ENCODE measurements at places on chromosomes 5 and 9.

DNA sequence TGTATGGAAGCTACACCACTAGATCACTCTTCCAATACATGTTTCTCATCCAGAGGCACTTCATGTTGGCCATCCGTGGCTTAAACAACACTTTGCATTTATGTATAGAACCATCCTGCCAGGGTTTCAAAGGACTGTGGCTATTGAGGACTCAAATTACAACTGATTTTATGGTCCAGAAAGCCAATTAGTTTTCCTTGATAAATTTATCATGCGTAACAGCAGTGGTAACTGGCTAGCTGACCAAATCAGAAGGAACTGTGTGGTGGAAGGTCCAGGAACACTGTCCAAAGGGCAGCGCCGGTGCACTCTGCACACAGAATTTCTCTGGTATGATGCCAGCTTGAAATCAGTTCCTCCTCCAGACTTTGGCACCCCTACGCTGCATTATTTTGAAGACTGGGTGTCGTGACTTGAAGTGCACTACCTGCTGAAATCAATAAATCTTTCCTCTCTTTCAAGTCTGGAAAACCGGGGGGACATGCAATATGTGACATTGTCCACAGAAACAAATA is 69.3 kb upstream of the TMEM252 start:
- H3K4me3 ChIP-seq: no peak overlapping the region
- no peaks in the 10 kb centered on the region for H3K4me1 ChIP-seq
- no peaks in the 10 kb centered on the region for H3K36me3 ChIP-seq
- H3K27me3 ChIP-seq: peaks cover 10% of the 10 kb centered on the region
- no peak for DNase-seq
- no peak overlapping the region for H3K27ac ChIP-seq

DNA sequence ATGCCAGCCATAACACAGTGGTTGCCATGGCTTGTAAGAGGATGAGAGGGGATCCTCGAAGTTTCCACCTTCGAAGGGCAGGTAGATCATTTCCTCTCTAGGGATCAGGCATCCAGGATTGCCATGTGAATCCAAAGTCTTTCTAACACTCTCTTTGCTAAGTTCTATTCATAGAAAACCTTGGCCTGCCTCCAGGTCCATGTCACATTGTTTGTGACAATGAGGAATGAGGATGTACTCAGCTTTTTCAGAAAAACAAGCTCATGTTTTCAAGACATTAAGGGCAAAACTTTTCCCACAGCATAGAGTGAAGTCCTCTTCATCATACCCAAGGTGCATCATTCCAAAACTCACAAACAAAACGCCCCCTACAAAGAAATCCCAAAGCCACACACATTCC is 19.6 kb downstream of the ESM1 start:
- no peak overlapping the region for H3K4me3 ChIP-seq
- no peaks in the 10 kb centered on the region for H3K27me3 ChIP-seq
- no peaks in the 10 kb centered on the region for H3K4me1 ChIP-seq
- H3K36me3 ChIP-seq: no peaks in the 10 kb centered on the region
- H3K27ac ChIP-seq: no peak overlapping the region

- no peak for DNase-seq
- H3K4me3 ChIP-seq: no peak overlapping the region
- no peaks in the 10 kb centered on the region for H3K4me1 ChIP-seq
Observed at GRCh38 chr9:114763220-114763619, 42.6 kb downstream of the TNFSF15 start.

GRCh38 chr5:1663186-1663585 is 136.5 kb downstream of the MRPL36 start:
- H3K27ac ChIP-seq: no peak overlapping the region
- H3K27me3 ChIP-seq: peaks cover 33% of the 10 kb centered on the region
- H3K36me3 ChIP-seq: no peaks in the 10 kb centered on the region
- DNase-seq: no peak

GRCh38 chr5:96565582-96566265 is 96.5 kb upstream of the CAST start:
- H3K27ac ChIP-seq: no peak overlapping the region
- no peaks in the 10 kb centered on the region for H3K4me1 ChIP-seq
- H3K27me3 ChIP-seq: no peaks in the 10 kb centered on the region
- no peak overlapping the region for H3K4me3 ChIP-seq

DNA sequence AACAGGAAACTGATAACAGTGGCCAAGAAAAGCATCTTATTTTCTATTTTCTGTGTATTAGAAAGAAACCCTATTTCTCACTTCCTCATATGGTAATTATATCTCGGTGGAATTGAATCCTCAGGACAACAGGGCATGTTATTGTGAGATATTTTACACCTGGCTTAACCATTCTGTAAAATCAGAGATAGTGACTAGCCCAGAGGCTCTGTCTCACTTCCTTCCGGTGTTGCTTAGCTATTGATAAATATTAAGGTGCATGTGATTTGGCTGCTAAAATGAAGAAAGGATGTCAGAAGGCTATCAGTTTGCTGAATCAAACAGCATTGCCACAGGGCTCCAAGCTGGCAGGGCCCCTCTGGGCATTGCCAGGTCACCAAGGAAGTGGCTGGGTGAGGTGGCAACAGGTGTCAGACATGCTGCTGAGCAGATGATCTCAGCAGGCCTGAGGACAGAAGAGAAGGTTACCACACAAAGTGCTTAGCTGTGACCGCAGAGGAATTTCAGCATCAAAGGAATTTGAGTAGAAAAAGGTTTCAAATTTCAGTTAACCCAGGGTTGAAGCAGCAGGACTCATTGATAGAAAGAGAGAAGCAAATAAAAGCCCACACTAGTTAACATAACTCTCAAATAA is 330.7 kb downstream of the PDE4D start:
- no peaks in the 10 kb centered on the region for H3K27me3 ChIP-seq
- peaks cover 22% of the 10 kb centered on the region for H3K4me1 ChIP-seq
- DNase-seq: peak; percentile 91
- peak overlapping the region; percentile 40 for H3K27ac ChIP-seq
- H3K36me3 ChIP-seq: no peaks in the 10 kb centered on the region
- H3K4me3 ChIP-seq: no peak overlapping the region

- no peaks in the 10 kb centered on the region for H3K4me1 ChIP-seq
- H3K36me3 ChIP-seq: no peaks in the 10 kb centered on the region
- H3K27me3 ChIP-seq: no peaks in the 10 kb centered on the region
- H3K27ac ChIP-seq: no peak overlapping the region
- DNase-seq: no peak
Observed at GRCh38 chr5:173317091-173317730, 11.0 kb downstream of the STC2 start.

DNA sequence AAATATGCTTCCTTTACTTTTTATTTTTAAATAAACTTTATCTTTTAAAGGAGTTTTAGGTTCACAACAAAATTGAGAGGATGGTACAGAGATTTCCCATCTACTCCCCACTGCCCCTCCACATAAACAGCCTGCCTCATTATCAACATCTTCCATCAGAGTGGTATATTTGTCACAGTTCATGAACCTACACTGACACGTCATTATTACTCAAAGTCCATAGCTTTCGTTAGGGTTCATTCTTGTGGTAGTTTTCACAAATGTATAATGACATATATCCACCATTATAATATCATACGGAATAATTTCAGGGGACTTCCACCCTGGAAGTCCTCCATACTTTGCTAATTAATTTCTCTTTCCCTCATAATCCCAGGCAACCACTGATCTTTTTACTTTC is 204.9 kb downstream of the SMARCA2 start:
- H3K36me3 ChIP-seq: peaks cover 13% of the 10 kb centered on the region
- no peak overlapping the region for H3K4me3 ChIP-seq
- no peak for DNase-seq
- no peaks in the 10 kb centered on the region for H3K4me1 ChIP-seq

- peak overlapping the region; percentile 82 for H3K4me3 ChIP-seq
- peaks cover 4% of the 10 kb centered on the region for H3K27me3 ChIP-seq
- DNase-seq: peak; percentile 73
- no peaks in the 10 kb centered on the region for H3K36me3 ChIP-seq
Observed at GRCh38 chr9:135960411-135961276, 529 bp downstream of the UBAC1 start.

GRCh38 chr9:107710546-107710945 is 221.0 kb upstream of the KLF4 start:
- H3K27me3 ChIP-seq: peaks cover 24% of the 10 kb centered on the region
- H3K36me3 ChIP-seq: no peaks in the 10 kb centered on the region
- no peak overlapping the region for H3K27ac ChIP-seq
- H3K4me3 ChIP-seq: no peak overlapping the region
- peaks cover 3% of the 10 kb centered on the region for H3K4me1 ChIP-seq

DNA sequence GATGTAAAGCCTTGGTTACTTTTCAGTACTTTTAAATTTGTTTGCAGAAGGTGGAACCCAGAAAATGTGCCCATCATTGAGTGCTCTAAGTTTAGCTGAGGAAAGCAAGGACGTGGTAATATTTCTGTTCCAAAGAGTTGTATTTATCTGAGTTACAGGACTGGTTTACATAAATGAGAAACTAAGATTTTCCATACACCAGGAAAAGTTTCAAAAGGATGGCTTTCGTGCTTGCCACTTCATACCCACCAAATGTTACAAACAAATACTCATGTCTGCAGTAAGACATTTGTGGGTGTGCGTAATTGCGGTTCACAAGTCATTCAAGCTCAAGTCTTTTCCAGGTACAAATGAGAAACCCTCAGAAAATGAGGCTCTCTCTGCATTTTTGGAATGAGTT is 68.1 kb downstream of the CWC27 start:
- no peaks in the 10 kb centered on the region for H3K27me3 ChIP-seq
- DNase-seq: no peak
- no peak overlapping the region for H3K4me3 ChIP-seq
- no peaks in the 10 kb centered on the region for H3K4me1 ChIP-seq
- H3K27ac ChIP-seq: no peak overlapping the region

GRCh38 chr5:4862500-4862899 is 277.6 kb upstream of the ADAMTS16 start:
- H3K4me3 ChIP-seq: no peak overlapping the region
- no peak for DNase-seq

DNA sequence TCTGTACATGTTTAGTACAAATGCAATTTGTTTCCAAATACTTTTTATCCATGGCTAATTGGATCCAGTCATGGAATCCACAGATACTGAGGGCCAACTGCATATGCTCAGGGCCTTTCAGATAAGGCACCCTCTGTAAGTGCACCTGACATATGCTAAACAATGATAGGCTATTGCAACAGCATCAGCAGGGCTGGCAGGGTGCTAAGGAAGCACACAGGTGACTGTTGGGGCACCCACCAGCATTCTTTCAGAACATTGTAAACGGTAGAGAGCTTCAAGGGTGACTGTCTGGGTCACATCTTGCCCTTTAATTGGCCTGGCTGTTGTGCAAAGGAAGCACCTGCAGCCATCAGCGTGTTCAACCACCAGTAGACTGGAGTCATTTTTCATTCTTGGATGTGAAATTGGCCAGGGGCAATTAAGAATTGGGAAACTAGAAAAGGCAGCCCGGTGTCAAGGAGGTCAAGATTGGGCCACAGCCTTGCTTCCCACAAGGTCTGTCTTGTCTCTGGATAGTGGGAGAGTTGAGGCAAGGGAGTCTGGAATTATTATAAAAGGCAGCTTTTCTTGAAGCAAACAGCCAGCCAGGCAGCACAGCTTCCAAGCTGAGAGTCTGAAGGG is 129.3 kb upstream of the RAI14 start:
- H3K4me3 ChIP-seq: no peak overlapping the region
- peaks cover 8% of the 10 kb centered on the region for H3K4me1 ChIP-seq
- H3K27ac ChIP-seq: no peak overlapping the region
- no peaks in the 10 kb centered on the region for H3K36me3 ChIP-seq
- no peak for DNase-seq
- H3K27me3 ChIP-seq: no peaks in the 10 kb centered on the region

- no peaks in the 10 kb centered on the region for H3K36me3 ChIP-seq
- H3K27me3 ChIP-seq: peaks cover 7% of the 10 kb centered on the region
- H3K4me3 ChIP-seq: no peak overlapping the region
- no peaks in the 10 kb centered on the region for H3K4me1 ChIP-seq
Observed at GRCh38 chr9:34796924-34797323, 87.0 kb upstream of the CCL21 start.

- H3K27ac ChIP-seq: peak overlapping the region; percentile 49
- H3K4me1 ChIP-seq: peaks cover 13% of the 10 kb centered on the region
- no peaks in the 10 kb centered on the region for H3K36me3 ChIP-seq
- no peak overlapping the region for H3K4me3 ChIP-seq
Observed at GRCh38 chr5:178525906-178526732, 64.1 kb downstream of the COL23A1 start.

DNA sequence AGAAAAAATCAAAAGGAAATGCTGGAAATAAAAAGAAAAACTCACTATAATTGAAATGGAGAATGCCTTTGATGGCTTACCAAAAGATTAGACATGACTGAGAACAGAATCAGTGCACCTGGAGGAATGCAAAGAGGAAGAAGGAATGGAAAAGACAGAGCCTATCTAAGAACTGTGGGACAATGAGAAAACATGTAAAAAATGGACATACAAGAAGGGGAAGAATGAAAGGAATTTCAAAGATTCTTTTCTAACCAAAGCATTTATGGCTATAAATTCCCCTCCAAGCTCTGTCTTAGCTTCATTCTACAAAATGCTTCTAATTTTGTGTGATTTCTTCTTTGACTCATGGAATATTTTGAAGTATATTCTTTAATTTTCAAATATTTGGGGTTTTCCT is 47.5 kb upstream of the CLK4 start:
- H3K27ac ChIP-seq: no peak overlapping the region
- no peak for DNase-seq
- no peak overlapping the region for H3K4me3 ChIP-seq
- no peaks in the 10 kb centered on the region for H3K36me3 ChIP-seq

DNA sequence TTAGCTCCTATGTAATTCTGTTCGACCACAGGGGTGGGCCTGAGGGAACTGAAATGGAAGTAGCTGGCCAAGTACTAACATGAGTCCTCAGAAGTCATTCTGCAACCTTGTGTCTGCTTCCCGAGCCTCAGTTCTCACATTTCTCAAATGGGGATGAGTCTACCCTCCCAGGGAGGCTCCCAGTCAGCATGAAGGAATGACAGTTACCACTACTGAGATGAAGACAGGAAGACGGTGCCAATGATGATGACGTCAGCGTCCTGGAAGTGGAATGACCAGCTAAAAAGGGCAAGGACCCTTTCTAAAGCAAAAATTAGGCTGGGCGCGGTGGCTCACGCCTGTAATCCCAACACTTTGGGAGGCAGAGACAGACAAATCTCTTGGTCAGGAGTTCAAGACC is 6.8 kb downstream of the PIP5KL1 start:
- H3K4me3 ChIP-seq: no peak overlapping the region
- H3K27ac ChIP-seq: no peak overlapping the region
- no peaks in the 10 kb centered on the region for H3K4me1 ChIP-seq
- no peaks in the 10 kb centered on the region for H3K36me3 ChIP-seq
- no peak for DNase-seq
- H3K27me3 ChIP-seq: peaks cover 43% of the 10 kb centered on the region

GRCh38 chr9:88932766-88933165 is 58.5 kb upstream of the S1PR3 start:
- no peak overlapping the region for H3K4me3 ChIP-seq
- no peaks in the 10 kb centered on the region for H3K27me3 ChIP-seq
- no peaks in the 10 kb centered on the region for H3K36me3 ChIP-seq
- DNase-seq: peak; percentile 67

GRCh38 chr9:130531670-130532069 is 47.7 kb upstream of the FUBP3 start:
- no peaks in the 10 kb centered on the region for H3K4me1 ChIP-seq
- no peaks in the 10 kb centered on the region for H3K36me3 ChIP-seq
- no peak overlapping the region for H3K4me3 ChIP-seq
- H3K27ac ChIP-seq: no peak overlapping the region

GRCh38 chr5:106459541-106459940 is 1211.2 kb downstream of the EFNA5 start:
- H3K4me3 ChIP-seq: no peak overlapping the region
- H3K4me1 ChIP-seq: no peaks in the 10 kb centered on the region
- no peak for DNase-seq
